H4 (cell line): ENCODE measurements at places on chromosomes 11 and 22.

- peak; percentile 20 for DNase-seq
Measured at GRCh38 chr22:30605449-30606110, 1.4 kb upstream of the TCN2 start.

GRCh38 chr11:68467201-68467834, 6.8 kb downstream of the PPP6R3 start:
- no peak for DNase-seq

DNA sequence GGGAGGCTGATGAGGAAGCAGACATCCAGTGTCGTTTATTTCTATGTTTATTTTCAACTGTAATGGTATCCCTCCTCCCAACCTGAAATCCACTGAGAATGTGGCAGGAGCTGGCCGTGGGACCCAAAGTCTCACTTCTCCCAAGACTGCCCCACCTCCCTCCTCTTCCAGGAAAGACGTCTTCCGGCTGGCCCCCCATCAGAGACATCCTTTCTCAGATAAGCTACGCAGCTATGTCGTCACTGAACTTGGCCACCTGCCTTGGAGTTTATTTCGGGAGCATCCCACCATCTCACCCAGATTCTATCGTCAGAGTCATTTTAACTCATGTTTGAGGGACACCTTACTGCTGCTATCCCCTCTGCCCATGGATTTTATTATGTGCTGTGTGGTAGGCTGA, 13.9 kb downstream of the TMEM184B start:
- no peak for DNase-seq

DNA sequence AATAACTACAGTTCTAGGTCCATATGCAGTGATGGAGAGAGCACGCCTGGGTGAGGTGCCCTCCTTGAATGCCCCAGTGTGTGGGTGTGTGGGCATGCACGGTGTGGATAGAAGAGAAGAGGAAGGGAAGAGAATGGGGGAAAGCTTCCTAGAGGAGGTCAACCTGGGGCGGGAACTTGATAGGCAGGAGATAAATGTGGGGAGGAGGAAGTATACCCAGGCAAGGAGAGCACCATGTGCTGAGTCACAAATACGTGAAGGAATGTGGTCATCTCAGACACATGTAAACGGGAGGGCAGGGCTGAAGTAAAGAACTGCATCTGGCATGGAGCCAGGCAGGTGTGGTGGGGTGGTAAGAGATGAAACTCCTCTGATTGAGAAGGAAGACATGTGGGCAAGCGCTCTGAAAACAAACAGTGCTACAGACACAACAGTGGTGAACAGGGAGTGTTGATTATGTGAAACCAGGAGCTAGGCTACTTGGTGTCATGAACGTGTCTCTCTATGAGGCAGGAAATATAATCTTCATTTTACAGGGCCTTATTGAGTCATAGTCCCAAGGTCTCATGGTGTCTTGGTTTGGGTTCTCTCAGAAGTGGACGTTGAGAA, 61.5 kb upstream of the EED start:
- peak; percentile 33 for DNase-seq

GRCh38 chr11:46142561-46142960, 21.3 kb upstream of the PHF21A start:
- DNase-seq = no peak

- DNase-seq = no peak
Measured at GRCh38 chr22:28254396-28254795, 335.3 kb upstream of the PITPNB start.

GRCh38 chr11:83249972-83250593, 36.1 kb downstream of the CCDC90B start:
- peak; percentile 43 for DNase-seq

DNA sequence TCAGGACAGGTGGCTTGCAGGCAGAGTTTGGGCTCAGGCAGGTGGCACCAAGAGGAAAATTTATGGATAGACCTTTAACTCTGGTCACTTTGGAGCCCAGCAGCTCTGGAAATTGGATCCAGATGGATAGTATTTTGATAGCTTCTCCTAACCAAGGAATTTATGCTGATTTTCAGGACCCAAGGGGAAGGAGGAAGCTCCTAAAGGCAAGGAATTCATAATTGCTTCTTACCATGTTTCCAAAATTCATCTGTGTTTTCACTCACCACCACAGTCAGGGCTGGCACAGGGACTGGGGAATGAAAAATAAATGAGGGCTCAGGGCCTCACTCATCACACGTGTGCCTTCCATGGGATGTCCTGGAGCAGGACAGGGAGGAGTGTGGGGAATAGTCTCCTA, 317.8 kb downstream of the ST3GAL4 start:
- DNase-seq = no peak

DNA sequence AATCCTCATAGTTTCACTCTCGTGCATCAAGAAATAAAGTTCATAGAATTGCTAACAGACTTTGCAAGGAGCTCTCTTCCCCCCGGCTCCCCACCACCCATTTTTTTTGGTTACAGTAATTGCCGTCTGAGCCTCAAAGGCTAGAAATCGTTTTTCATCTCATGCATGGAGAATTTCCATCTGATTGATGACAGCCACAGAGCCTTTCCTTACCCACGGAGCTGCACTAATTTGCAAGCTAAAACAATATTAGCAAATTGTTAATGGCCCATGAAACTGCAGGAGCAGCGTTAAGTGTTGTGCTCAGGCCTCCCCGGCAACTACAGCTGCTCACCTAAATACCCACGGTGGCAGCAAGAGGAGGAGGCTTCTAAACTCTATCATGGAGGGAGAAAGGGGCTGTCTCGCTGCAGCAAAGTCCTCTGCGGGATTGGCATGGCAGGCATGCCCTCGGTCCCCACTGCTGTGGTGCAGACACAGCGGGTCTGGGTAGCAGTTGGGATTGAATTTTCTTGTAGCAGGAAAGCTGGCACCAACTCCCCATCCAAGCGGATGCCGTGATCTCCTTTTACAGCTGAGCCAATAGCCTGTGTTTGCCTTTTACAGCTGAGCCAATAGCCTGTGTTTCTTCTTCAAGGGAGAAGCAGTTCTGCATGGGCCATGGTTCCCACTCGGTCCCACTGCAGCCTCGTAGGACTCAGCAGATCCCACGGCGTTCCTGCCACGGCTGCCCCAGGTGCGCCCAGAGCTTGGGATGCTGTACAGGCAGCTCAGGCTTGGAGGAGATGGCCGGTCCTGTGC, 412.3 kb downstream of the BRD1 start:
- DNase-seq = no peak

- DNase-seq = no peak
Measured at GRCh38 chr11:61164606-61165424, 3.6 kb upstream of the VPS37C start.

- DNase-seq = no peak
Measured at GRCh38 chr22:22720724-22721261, 76.4 kb downstream of the GGTLC2 start.

- DNase-seq = no peak
Measured at GRCh38 chr11:8080674-8081590, at the start of gene TUB. TSS of gene TUB (plus strand) at chr11:8081211. CDS start at chr11:8081511, 300 bp downstream.

DNA sequence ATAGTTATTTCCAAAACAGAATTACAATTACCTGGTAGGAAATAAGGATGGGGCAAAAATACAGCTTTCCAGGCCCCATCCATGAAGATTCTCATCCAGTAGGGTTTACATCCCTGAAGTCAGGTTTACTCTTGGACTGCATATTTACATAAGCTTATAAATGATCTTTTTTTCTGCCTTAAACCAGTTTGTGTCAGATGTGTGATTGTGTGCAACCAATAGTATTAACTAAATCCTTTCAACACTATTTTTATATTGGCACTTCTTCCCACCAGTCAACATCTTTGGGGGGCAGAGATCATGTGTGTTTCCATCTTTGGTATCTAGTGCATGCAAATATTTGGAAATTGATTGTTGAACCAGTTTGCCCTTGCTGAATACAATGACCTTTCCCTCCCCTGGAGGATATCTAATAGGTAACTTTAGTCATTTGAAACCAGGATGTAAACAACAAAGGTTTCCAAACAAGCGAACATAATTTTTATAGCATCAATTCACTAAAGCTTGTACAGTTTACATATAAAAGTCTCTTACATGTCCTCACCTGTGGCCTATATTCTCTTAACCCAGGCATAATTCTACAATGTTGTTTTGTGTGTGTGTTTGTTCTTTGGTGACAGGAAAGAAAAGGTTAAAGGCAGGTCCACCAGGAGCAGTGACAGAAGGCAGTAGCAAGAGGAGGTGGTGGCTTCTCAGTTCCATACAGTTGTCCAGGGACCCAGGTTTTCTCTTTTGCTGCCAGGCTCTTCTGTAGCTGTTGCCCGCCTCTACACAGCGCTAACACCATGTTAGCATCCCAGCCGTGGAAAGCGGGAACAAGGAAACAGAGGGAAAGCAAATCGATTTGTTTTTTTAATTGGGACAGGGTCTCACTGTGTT, 1.7 kb upstream of the ME3 start:
- no peak for DNase-seq

GRCh38 chr11:10460611-10461275, 5.7 kb downstream of the AMPD3 start:
- DNase-seq = no peak

- DNase-seq = no peak
Measured at GRCh38 chr11:73653996-73654395, 7.6 kb downstream of the PLEKHB1 start.
